ENCODE measurements at places on chromosomes 1 and 21.

- no peak for DNase-seq
Observed at GRCh38 chr1:200405264-200405663, 4.6 kb downstream of the ZNF281 start.

DNA sequence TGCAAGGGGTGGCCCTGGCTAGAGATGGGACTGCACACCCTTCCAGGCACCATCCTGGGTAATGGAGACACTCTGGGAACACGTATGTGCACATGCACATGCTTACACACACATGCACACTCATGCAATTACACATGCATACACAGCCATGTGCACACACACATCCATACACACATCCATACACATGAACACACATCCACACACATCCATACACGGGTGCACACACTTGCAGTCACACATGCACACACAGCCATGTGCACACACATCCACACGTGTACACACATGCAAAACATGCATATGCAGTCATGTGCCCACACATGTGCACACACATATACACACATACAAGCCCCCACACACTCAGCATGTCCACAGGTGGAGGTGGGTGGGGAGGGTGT, 22.3 kb upstream of the POFUT2 start:
- no peak for DNase-seq

GRCh38 chr1:103561643-103562395, 9.6 kb upstream of the AMY2B start:
- no peak for DNase-seq

- DNase-seq: peak; percentile 36
Observed at GRCh38 chr21:31731056-31731856, 662 bp downstream of the SCAF4 start.

DNA sequence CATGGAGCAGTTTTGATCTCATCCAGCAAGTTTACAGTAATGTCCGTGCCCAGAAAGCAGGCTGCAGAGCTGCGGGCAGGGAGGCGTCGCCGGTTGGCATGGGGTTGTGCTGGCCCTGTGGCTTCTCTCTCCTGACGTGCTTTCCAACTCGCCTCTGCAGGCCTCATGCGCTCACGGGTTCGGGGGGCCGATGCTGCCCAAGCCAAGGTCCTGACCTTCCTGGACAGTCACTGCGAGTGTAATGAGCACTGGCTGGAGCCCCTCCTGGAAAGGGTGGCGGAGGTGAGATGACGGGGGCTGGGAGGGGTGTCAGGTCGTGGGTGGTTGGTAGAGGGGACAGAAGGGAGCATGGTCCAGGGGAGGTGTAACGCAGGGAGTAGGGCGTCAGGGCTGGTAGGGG, 176.1 kb downstream of the GALNT2 start:
- DNase-seq: no peak

GRCh38 chr1:229035054-229035747, 235.7 kb upstream of the RAB4A start:
- DNase-seq: no peak

GRCh38 chr1:5879421-5879820, 112.8 kb downstream of the NPHP4 start:
- no peak for DNase-seq

GRCh38 chr1:7575041-7575400, 196.1 kb upstream of the VAMP3 start:
- no peak for DNase-seq

DNA sequence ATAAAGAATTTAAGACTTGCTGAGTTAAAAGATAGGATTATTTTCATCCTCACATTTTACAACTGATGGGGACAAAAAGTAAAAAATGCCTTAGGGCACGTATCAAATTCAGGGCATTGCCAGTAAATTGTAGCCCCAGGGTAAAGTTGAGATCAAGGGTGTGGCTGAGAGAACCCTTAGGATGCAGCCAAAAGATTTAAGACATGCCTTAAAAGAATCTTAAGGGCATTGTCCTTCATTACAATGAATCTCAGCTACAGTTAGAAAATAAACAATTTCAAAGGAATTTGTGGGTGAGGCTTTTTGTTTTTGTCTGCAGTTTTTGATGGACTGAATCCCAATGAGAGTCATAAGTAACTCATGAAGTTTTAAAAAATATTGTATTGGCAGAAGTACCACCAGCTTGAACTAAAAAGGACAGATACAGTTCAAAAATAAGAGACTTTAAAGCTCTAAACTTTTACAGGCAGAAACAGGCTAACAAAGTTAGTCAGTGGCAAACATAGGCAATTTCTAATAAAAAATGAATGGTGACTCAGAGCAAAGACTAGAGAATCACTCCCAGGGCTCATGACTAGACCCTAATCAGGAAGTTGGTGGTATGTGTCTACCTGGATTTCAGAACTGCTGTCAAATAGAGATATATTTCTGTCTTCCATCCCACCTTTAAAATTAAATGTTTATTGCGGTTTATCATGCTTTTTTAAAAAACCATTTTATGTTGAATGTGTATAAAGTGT, 165.1 kb upstream of the SNX7 start:
- no peak for DNase-seq
